ENCODE measurements at places on chromosomes 3 and 15.

DNA sequence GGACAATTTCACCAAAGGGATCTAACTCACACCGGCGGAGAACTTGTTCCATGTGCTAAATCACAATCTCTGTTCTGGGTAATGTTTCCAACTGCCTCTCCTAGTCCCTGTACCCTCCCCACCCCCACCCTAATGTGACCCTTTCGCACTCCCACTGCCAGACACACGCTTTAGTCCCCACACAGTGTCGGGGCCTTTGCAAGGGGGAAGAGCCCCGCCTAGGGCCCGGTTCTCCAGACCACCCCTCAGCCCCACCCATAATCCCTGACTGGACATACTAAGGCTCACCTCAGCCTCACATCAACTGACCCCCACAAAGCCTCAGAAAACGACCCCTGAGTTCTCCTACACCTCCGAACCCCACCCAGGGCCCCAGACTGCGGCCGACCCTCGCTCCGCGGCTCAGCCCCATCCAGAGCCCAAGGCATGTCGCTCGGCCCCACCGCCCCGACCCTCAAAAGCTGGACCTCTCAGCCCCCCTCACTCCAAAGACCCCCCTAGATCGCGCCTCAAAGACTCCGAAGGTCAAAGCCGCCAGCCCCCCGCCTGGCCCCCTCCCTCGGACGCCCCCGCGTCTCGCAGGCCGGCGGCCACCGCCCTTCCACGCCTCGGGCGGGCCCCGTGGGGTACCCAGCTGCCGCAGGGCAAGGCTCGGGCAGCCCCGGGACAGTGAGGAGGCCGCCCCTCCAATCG, 72.0 kb upstream of the MAP4 start:
- no peak for DNase-seq

DNA sequence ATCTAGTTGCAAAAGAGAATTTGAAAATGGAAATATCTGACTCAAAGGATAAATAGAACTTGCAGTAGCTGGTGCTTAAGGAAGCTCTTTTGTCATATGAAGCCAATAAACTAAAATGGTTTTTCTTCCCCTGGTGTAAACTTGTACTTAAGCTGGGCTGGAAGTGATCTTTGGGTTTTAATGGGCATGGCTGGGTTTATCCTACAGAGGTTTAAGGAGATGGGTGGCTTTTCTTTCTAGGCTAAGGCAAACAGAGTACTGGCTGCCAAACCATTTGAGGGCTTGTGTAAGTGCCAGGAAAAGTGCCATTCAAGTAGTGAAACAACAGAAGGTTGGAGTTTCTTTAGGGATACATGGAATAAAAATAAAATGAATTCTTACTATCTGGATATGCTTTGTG, 12.1 kb upstream of the UTS2B start:
- no peak for DNase-seq

DNA sequence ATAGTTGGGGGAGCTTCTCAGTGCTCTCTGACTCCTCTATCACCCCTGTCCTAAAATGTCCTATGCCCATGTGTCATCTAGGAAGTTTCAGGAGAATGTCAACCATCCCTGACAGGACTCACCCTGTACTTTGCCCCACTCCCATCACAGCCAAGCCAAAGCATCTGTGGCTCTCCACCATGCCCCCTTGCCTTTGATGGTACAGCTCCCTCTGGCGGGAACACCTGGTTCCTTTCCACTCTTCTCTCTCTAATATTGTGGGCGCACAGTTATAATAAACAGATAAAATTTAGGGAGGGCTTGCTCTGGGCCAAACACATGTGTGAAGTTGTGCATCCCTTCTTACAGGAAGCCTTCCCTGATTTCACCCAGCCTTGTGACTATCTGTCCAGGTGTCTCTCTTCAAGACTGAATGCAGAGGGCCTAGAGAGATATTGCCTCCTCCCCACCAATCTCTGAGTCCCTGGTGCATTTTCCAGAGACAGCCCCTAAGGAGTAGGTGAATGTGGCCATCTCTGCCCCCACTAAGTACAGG, 62.8 kb downstream of the ISG20 start:
- no peak for DNase-seq

- DNase-seq, result no peak
Observed at GRCh38 chr15:77541421-77542181, 91.1 kb downstream of the LINGO1 start.

DNA sequence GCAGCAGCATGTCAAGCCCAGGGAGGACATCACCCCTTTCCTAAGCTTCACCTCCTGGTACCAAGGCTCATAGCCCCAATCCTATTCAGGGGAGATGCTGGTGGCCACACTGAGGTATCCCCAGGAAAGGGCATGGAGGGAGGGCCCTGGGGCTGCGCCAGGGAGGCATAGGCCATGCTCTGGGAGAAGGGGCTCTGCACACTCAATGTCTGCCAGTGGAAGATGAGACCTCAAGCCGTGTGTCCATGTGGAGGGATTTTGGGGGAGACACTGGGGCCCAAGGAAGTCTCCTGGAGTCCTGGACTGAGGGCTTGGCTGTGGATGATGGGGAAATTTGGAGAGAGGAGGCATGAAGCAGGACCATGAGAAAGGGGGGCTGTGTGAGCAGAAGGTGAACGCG, 21.2 kb upstream of the PRR23E start:
- no peak for DNase-seq

DNA sequence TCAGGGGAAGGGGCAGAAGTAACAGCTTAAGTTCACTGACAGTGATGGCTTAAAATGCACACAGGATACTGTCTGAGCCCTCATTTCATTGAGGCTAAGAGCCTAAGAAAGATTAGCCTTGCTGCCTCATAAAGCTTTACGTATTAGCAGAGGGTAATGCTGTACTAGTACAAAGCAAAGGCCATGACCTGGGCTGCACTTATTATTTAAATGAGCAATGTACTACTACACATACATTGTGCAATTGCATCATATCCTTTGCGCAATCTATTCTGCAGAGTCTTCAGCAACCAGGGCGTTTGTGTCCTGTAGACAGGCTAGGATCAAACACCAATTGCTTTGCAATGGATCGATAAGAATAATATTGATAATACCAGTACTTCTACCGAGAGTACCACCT, 221.8 kb downstream of the TPRG1 start:
- no peak for DNase-seq

DNA sequence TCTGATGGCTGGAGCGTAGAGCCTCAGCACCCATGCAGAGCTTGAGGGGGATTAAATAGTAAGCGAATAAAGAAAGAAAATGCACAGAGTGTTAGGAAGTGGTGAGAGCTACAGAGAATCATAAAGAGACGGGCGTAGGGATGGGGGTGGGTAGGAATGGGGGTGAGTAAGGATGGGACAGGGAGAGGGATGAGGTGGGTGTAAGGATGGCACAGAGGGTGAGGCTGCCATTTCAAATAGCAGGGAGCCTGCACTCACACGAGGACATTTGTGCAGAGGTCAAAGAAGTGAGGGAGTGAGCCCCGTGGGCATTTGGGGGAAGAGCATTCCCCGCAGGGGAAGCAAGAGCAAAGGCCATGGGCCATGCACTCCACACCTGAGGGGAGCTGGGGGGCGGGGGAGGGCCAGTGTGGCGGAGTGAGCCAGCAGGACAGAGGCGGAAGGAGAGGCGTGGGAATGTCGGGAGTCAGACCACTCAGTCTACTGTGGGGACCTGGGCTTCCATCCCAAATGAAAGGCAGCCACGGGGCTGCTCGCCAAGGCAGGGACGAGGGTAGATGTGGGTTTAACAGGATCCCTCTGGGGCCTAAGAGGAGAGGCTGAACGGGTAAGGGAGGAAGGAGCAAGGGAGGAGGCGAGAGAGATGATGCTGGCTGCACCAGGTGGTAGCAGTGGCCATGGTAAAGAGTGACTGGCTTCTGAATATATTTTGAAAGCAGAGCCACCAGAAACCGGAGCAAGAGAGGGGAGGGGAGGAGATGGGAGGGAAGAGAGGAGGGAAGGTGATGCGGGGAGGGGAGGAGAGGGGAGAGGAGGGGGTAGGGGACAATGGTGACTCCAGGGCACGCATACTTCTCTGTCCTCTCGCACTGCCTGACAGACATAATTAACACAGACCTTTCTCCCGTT, 35.2 kb upstream of the SLC6A6 start:
- DNase-seq, result no peak

- DNase-seq, result no peak
Observed at GRCh38 chr15:68541743-68542142, 37.0 kb upstream of the CORO2B start.

DNA sequence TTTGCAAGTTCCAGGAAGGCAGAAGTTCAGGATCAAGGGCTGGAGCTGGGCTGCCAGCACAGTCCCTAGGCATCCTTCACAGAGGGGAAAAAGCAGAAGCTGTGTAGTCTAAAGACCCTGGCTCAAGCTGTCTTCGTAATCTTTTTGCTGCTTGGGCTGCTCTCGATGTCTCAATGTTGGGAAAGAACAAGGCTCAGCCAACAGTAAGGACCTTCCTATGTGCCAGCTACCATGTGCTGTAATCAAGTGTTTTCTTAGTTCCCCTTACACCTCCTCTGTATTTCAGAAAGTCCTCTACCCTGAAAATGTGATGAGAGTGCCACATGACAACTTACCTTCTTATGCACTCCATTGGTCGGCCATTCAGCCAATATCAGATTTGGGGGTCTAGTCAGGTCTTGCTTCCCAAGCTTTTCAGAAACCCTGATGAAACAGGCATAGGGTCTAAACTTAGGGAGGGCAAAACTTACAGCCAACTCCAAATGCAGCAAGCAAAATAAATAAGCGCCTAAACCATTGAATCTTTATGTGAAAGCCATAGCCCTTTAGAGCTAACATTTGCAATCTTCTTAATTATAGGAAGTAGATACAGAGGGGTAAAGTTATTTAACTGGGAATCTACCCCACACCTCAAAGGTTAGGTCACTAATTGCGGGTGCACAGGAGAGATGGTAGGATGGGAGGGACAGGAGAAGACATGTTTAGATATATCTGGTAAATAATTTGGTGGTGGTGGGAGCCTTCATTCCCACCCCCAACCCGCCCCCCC, 1.2 kb upstream of the EDEM1 start:
- no peak for DNase-seq

- DNase-seq, result no peak
Observed at GRCh38 chr15:100426937-100427336, 85.2 kb upstream of the ADAMTS17 start.

- no peak for DNase-seq
Observed at GRCh38 chr3:53816425-53816824, 29.8 kb downstream of the CHDH start.

DNA sequence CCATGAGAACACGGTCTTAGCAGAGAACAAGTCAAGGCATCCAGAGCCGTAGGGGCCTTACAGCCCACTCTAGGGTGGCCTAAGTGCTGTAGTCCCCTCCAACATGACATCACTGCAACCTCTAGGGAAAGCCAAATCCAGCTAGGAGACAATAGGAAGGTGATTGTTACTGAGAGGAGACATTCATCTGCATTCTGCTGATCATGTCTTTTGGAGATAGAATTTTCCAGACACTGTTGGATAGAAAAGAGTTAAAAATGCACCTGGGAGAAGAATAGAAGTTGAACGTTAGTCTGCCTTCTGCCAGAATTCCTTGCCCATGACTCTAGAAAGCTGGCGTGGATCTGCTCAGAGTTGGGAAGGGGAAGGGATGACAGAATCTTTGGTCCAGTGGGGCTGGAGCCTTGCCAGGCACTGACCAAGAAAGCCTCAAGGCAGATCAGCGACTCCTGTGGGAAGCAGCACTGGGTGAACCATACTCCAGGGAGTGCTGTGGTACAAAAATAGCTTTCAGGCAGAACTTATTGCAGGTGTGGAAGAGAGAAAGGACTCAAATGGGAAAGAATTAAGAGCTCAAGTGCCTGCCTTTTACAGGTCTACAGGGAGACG, 44.8 kb upstream of the RAF1 start:
- DNase-seq, result no peak

DNA sequence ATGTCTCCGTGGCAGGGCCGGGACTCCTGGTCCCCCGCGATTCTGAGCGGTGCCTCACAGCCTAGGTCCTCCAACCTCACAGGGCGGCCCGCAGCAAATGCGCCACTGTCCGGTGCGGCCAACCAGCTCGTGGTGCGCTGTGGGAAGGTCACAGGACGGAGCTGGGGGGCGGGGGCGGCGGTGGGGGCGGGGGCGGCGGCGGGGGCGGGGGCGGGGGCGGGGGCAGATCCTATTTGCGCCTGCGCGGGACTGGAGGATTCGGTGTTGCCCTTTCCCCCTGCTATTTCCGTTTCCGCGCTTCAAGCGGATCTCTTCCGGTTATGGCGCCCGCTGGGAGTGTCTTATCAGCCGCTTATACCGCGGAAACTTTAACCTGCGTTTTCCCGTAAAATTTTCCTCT, 106.7 kb upstream of the SNRPN start:
- no peak for DNase-seq

Data from SW 1271 (cell line).